SK-N-MC (cell line): ENCODE measurements at places on chromosomes 11 and 22.

- DNase-seq: no peak
Observed at GRCh38 chr11:72570893-72571661, 103.1 kb downstream of the PDE2A start.

DNA sequence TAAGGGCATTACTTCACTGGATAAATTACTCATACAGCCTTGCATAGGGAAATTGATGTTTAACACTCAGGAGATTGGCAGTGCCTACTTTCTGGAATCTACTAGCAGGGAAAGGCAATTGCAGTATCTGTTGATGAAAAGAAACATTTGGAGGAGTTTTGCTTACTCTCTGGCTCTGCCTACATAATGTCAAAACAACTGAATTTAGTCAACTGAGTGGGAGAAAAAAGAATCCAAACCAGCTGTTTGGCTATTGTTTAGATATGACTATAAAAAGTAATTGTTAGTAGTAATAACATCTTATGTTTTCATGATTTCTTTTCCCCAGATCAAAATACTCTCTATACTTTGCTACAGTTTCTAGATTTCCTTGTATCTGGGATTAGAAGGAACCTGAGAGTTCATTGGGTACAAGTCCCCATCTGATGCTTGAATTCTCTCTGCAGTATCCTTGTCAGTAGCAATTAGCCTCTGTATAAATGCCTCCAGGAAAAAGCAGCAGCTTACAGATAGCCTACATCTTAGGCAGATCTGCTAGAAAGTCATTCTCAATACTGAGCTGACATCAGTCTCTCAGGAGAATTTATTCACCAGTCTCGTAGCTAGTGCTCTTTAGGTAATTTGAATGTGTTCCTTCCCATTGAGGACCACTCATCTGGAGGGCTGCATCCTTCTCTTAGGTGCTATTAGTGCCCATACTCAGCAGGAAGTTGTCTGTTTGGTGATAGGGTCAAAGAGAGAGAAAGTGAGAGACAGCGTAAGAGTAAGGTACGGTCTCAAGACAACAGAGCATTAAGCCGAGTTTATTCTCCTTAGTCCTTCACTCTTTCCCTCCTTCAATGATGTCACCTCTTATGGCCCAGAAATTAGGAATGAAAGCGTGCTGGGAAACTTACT is 185.9 kb upstream of the CCDC90B start:
- DNase-seq: no peak

- no peak for DNase-seq
Observed at GRCh38 chr22:36197065-36197440, 4.6 kb downstream of the APOL4 start.

- no peak for DNase-seq
Observed at GRCh38 chr22:39234867-39235687, 9.7 kb downstream of the PDGFB start.

GRCh38 chr22:22680396-22680795 is 36.0 kb downstream of the GGTLC2 start:
- no peak for DNase-seq

DNA sequence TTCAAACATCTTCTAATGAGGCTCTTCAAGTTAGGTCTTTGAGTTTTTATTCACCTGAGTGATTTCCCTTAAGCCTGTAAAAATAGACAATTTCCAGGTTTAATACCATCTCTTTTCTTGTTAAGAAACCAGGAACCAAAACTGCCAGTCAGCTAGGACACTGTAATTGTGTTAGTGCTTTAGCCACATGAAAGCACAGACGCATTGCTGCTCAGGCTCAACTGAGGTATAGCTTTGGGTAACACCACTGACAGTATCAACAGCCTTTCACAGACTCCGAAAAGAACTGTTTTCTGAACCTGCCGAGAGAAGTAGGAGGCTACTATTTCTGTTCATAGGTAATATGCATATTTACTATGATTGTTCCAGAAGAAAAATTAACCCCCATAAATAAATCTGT is 768.7 kb downstream of the ETS1 start:
- no peak for DNase-seq

DNA sequence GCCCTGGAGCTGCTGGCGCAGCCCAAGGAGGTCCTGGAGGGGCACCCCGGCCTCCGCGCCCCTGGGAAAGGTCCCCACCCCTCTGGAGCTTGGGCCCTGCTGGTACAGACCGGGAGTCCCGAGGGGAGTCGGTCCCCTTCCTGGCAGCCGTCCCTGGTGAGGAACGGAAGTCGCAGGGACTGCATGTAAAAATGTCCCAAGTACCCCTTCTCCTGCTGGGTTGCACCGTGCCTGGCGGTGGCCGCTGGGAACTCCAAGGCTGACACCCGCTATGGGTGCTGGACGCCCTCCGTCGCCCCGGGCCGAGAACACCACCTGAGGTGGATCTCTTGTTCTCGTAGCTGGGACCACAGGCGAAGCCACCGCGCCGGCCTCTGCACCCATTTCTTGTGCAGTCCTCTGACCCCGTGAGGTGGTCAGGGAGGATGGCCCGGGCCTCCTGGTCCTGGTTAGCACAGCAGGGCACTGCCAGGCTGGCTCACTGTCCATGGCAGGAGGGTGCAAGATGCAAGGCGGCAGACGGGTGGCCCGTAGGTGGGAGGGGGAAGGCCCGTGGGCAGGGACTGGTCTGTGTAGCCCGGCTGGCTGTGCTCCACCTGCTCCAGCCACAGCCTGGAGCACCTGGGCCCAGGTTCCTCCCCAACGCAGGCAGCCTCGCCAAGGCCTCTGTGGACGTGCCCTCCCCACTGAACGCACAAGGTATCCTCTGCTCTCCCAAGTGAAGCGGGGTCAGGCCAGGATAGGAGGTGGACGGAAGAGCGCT is 165.2 kb downstream of the IGLL1 start:
- no peak for DNase-seq

GRCh38 chr11:87306262-87306851 is 268.6 kb downstream of the TMEM135 start:
- DNase-seq: no peak

DNA sequence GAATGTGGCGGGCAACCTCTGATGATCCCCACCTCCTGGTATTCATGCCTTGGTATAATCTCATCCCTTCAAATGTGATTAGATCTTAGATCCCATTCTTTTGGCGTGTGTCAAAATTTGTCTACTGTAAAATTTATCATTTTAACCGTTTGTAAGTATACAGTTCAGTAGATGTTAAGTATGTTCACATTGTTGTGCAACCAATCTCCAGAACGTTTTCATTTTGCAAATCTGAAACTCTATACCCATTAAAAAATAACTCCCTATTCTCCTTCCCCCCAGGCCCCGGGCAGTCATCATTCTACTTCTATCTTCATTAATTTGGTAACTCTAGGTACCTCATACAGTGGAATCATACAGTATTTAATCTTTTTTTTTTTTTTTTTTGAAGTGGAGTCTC is 159.0 kb downstream of the LDLRAD3 start:
- DNase-seq: no peak

DNA sequence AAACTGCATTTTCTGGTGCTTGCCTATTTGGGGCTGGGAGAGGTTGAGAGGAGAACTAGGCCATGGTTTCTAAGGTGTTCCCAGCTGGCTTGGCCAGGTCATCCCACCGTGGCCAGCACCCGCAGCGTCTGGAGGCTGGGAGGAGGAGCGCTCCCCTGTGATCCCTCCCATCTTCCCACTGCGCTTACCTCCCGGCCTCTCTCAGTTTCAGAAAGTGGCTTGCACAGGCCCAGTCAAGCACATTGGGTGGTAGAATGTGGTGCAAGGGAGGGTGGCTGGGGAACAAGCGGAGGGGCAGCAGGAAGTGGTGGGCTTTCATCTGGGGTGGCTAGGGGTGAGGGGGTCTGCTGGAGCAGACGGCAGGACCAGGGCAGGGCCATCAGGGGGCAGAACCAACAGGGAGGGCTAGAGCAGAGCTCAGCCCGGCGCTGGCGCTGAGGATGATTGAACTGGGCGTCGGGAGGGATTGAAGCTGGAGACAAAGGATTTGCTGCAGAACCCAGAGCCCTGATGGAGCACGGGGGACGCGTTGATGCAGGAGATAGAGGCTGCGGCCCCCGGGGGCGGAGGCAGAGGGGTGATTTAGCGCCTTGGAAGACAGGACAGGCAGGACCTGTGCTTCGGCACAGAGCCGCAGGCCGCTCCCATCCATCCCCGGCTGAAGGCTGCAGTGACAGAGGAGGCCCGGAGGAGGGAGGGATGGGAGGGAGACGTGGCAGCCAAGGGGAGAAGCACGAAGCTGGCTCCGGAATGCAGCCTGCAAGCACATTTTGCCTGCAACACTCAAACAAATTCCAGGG is 76.0 kb downstream of the TRIM29 start:
- DNase-seq: no peak

DNA sequence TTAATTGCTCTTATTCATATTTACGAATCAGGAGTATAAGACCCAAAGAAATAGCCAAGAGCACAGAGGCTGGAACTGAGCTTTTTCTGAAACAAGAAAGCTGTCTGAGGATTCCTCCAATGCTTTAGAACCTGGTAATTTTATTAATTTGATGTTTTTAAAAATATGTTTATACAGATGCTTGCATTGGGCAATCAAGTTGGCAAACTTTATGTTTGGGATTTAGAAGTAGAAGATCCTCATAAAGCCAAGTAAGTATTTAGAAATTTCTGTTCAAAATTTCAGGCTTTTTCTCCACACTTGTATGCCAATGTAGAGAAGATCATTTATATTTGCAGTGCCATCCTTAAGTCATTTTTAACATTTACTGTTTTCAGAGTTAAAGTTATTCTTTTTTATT is 24.3 kb upstream of the HIKESHI start:
- DNase-seq: no peak

- DNase-seq: no peak
Observed at GRCh38 chr22:21076912-21077625, 31.3 kb downstream of the LRRC74B start.

DNA sequence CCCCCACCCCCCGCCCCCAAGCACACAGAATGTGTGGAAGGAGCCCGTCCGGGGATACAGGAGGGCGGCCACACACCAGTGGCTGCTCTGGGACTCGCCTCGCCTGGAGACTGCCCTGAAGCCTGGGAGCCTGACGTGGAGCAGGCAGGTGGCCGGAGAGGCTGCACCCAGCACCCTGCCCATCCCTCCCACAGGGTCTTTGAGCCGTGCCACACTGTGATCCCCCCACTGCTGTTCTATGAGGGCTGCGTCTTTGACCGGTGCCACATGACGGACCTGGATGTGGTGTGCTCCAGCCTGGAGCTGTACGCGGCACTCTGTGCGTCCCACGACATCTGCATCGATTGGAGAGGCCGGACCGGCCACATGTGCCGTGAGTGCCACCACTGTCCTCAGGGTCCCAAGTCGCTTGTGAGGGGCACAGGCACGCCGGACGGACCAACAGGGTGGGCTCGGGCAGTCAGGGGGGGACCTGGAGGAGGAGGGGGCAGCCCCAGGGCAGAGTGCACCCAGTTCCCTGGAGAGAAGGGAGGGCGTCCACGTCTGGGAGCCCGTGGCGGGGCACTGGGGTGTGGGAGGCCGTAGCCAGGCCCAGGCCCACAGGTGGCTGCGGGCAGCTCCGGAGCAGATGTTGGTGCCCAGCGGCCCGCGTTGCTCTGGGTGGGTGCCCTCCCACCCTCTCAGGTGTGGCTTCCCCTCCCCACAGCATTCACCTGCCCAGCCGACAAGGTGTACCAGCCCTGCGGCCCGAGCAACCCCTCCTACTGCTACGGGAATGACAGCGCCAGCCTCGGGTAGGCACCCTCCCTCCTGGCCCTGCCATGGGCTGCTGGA is 27.0 kb upstream of the MUC5B start:
- DNase-seq: no peak

GRCh38 chr11:30552839-30553238 is 33.3 kb downstream of the MPPED2 start:
- DNase-seq: no peak

DNA sequence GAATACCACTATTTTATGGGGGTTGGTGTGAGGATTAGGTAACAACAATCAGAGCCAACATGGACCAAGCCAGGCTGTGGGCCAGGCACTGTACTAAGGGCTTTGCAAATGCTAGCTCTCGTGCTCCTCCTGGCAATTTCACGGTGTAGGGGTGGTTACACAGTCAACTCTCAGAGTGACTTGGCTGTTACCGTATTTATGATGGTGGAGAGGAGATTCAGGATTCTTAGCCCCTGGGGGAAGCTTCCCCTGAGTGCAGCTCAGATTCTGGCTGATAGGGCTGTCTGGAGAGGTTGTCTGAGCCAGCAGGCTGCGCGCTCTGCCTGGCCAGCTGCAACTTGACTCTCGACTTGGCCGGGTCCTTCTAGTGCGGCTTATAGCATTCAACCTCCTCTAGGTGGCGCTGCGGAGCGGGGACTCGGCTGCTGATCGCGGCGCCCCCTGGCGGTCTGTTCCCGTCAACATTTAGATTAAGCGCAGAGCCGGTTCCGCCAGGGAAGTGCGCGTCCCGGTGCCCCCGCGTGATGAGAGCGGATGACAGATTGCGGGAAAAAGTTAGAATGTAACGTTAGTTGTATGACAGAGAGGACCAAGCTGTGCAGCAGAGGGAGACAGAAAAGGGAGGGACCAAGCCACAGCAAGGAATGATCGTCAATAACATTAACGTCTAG is 4.5 kb upstream of the NCF4 start:
- peak; percentile 5 for DNase-seq

GRCh38 chr11:2516276-2517015 is 71.6 kb downstream of the KCNQ1 start:
- DNase-seq: no peak

DNA sequence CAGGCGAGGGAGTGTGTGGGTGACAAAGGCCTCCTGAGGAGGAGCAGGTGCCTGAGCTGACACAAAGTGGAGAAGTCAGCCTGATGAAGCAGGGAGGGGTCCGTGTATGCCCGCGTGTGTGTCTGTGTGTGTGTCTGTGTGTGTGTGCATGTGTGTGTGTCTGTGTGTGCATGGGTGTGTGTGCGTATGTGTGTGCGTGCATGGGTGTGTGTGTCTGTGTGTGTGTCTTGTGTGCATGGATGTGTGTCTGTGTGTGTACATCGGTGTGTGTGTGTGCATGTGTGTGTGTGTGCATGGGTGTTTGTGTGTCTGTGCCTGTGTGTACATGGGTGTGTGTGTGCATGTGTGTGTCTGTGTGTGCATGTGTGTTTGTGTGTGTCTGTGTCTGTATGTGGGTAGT is 65.6 kb upstream of the EIF3D start:
- no peak for DNase-seq

DNA sequence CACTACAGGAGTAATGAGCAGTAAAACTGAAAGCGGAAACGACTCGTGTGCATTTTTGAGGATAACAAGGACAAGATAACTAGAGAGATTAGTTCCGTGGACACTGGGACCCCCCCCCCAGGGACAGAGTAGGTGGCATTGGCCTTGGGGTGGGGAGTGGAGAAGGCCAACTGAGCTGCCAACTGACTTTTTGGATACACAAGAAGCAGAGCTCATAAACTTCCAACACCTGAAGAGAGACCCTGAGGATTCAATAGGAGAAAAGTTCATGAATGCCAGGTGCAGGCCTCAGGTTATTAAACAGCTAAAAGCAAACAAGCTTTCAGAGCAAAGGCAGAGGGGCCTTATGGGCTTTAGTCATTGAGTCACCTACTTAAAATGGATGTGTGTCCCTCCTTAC is 17.6 kb upstream of the PRSS23 start:
- DNase-seq: no peak

GRCh38 chr11:73011126-73011817 is 130.8 kb downstream of the FCHSD2 start:
- no peak for DNase-seq

GRCh38 chr11:96045622-96046456 is 121.9 kb upstream of the MTMR2 start:
- no peak for DNase-seq
